ENCODE measurements at places on chromosomes 3 and 15.

GRCh38 chr15:80527961-80528360 is 123.8 kb downstream of the ARNT2 start:
- no peak for DNase-seq

- no peak for DNase-seq
Measured at GRCh38 chr3:119276680-119277079, 17.5 kb upstream of the ARHGAP31 start.

DNA sequence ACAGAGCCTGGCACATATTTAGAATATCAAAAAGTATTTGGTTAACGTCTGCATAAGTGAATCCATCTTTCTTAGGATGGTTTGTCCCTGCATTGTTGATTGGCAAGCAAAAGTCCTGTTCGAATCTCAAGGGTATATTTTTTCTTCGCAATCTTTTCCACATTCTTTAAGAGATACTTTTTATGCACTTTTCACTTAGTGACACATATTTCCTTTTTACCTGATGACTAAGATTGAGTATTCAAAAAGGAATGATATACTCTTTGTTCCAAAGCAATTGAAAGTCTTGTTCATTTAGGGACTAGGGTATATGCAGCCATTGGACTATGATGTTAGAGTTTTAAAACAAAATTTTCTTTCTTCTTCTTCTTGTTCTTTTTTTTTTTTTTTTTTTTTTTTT is 349.9 kb downstream of the NLGN1 start:
- no peak for DNase-seq

GRCh38 chr15:97680606-97681220 is 279.8 kb upstream of the ARRDC4 start:
- no peak for DNase-seq

GRCh38 chr3:81425198-81425868 is 336.1 kb downstream of the GBE1 start:
- no peak for DNase-seq

- no peak for DNase-seq
Measured at GRCh38 chr3:44682182-44682896, 30.1 kb upstream of the ZNF502 start.

DNA sequence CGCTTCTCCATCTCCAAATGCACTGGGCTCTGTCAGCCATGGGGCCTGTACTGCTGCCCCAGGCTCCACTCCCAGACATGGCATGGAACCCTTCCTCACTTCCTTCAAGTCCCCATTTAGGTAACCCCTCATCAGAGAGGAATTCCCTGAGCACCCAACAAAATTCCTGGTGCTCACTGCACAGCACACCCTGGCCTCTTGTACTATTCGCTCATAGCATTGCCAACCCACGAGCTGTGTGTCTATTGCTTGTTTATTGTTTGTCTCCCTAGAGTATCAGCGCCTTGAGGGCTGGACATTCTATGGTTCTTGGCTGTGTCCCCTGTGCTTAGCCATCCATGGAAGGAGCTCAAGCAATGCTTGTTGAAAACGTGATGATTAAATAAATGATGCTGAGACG is 46.1 kb upstream of the SLCO2A1 start:
- DNase-seq = no peak

DNA sequence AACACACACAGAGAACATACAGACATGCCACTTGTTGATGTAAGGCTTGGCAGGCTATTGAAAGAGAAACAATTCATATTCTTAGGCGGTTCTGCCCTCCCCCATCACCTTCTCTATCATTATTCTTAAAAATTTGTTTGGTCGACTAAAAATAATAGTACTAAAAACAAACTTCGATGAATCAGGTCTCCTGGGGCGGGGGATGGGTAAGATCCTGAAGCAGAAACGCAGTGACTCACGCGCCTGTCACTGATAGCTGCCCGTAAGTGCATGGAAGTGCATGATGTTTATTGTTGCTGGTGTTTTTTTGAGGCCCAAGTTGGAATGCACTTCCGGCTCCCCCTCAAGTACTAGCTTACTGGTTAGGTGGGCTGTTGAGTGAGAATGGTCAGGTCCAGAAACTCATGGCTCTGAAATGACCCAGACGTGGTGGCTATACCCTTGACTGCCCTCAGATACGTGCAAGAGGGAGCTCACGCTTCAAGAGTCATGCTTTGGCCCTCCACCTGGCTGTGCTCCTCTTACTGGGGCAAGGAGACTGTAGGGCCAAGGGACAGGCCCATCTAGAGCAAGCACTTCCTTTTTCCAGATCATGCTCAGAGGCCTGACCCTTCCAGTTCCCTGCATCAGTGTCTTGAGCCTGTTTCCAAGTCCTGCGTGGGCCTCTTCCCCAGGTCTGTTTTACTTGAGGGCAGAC is 10.9 kb downstream of the SMAD3 start:
- peak; percentile 82 for DNase-seq

DNA sequence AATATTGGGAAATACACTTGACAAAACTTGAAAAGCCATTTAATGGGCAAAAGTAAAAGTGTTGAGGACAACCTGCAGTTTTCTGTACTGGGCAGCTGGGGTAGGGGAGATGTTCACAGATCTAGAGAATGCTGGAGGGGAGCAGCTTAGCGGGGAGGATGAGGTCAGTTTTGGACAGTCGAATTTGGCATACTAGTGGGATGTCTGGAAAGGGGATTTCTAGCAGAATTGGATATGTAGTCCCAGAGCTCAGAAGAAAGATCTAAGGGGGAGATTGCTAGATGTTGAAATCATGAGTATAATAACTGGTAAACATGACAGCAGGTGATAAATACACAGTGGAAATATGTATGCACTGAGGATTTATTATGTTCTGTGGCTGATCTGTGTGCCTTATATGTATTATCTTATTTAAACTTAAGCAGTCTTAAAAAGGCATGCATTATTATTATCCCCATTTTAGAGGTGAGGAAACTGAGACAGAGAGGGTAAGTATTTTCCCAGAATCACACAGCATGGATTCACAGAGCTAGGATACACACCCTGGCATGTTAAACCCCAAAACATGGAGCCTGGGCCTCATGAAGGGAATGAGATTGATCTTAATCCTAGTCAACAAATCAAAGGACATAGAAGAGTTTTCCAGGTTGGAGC is 42.7 kb downstream of the TLNRD1 start:
- no peak for DNase-seq

DNA sequence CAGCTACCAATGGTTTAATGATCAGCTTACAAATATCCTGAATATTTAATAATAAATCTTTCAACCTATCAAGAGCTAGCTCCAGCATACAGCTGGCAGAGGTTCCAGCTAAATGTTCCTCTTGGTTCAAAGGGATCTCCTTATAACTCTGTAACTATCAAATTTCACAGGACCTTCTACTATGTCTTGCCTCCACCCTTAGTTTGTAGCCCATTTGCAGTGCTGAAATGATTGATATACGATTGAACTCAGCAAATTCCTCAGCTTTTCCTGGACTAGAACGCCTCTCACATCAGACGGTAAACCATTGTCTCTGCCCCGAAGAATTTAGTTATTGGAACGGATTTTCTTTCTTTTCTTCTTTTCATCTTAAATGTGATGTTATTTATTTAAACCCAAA is 41.5 kb downstream of the CD200R1L start:
- DNase-seq = no peak

DNA sequence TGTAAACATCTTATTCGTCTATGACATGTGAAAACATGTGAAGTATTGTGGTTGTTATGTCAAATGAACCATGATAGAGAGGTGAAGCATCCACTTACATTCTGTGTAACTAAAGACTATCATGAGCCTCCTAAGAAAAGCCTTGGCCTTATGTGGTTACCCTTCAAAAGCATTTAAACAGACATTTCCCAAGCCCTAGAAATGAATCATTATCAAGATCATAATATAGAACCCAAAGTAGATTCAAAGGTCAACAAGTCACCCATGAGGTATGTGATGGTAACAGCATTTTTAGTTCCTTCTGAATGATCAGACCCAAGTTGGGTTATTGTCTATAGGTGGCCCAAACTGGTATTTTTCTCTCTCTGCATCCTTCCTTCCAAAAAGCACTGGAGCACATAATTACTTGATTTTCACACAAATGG is 408.0 kb downstream of the TBL1XR1 start:
- no peak for DNase-seq

- DNase-seq = no peak
Measured at GRCh38 chr3:129992781-129993180, 18.3 kb downstream of the TRH start.

GRCh38 chr15:72318408-72318942 is 1.5 kb downstream of the CELF6 start:
- peak; percentile 36 for DNase-seq

GRCh38 chr3:164641071-164641470 is 437.2 kb downstream of the SI start:
- no peak for DNase-seq

- DNase-seq = no peak
Measured at GRCh38 chr3:134074001-134074789, 44.5 kb upstream of the SLCO2A1 start.

DNA sequence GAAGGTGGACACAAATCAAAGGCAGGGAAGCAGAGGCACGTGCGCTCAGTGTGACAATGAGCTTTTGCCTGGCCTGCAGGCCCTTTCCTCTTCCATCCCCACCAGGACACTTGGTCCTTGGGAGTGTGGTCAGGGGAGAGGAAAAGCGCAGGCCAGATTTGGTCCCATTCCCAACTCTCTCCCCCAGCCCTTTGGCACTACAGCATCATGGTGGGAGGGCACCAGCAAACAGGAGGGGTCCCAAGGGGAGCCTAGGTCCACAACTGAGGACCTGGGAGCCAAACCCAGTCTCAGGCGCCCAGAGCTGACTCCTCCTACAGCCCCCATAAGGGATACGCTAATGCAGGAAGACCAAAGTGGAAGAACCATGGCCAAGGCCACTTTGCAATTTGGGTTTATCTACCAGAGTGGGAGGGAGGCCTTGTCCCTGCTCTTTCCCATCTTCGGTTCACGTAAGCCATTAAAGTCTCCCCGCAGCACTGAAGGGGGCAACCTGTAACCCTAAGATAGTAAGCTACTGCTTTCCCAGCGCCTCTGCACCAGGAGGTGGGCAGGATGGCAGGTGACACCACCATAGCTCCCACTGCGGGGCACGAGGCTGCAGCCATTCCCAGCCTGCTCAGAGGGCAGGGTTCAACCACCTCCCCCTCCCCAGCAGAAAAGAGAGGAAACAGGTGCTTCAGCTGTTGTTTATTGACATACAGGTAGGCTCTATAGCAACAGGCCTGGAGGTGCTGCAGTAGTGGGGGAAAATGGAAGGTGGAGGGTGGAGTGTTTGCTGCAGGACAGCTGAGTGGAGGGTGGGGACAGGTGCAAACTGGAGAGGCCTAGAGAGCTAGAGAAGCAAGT is 993 bp upstream of the GRAMD2A start:
- DNase-seq = no peak

DNA sequence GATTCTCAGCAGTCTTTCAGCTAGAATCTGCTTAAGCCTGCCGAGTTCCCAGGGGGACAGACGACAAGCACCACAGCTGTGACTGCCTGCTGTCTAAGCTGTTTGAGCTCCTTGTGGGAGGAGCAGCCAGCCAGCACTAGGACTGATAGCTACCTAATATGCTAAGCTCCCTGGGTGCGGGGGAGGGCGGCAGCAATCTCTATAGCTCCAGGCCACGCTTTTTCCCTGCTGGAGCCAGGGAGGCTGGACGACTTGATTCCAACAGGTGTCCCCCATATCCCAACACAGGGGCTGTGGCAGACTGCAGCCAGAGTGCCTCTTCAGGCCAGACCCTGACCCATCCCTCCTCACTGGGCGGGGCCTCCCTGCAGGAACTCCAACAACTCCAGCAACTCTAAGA is 134.1 kb upstream of the ARPP21 start:
- DNase-seq = no peak

GRCh38 chr3:46848271-46849044 is 14.8 kb downstream of the MYL3 start:
- DNase-seq = peak; percentile 69

- no peak for DNase-seq
Measured at GRCh38 chr15:49190586-49190985, 20.5 kb downstream of the GALK2 start.
